ENCODE measurements at places on chromosomes 13 and 19. TPM values are rescaled to one million over a fixed set of nuclear protein-coding genes. Genes with fewer than 3 reads are reported as not detected.

GRCh38 chr13:24071423-24072075, 89.0 kb upstream of the SPATA13 start:
- DNase-seq: no peak

- DNase-seq: peak; percentile 4
Measured at GRCh38 chr13:67736646-67737420, 506.7 kb upstream of the PCDH9 start.

- peak; percentile 68 for DNase-seq
Measured at GRCh38 chr19:2332341-2333026, 4.0 kb downstream of the SPPL2B start.

GRCh38 chr19:37997911-37998344, 90.9 kb downstream of the SIPA1L3 start:
- DNase-seq: no peak

GRCh38 chr13:20157151-20157796, 3.6 kb downstream of the GJA3 start:
- no peak for DNase-seq

DNA sequence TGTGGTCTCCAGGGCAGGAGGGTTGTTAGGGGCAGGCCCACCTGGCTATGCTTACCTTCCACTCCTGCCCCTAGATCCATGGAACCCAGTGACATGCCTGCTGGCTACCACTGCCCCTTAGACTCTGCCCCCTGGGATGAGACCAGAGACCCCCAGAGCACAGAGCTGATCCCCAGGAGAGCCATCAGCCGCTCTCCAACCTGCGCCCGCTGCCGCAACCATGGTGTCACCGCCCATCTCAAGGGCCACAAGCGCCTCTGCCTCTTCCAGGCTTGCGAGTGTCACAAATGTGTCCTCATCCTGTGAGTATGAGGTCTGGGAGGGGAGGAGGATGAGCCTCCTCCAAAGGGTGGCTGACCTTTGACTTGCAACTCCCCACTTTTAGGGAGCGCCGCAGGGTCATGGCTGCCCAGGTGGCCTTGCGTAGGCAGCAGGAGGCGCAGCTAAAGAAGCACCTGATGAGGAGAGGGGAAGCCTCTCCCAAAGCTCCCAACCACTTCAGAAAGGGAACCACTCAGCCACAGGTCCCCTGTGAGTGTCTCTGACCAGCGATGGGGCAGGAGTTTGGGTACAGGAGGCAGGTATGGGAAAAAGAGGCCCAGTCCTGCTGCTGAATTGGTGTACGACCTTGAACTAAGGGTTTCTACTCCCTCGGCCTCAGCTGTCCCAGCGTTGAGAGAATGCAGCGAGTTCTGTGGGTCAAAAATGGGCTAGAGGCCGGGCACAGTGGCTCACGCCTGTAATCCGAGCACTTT, 2.7 kb downstream of the DMRTC2 start:
- DNase-seq: no peak

DNA sequence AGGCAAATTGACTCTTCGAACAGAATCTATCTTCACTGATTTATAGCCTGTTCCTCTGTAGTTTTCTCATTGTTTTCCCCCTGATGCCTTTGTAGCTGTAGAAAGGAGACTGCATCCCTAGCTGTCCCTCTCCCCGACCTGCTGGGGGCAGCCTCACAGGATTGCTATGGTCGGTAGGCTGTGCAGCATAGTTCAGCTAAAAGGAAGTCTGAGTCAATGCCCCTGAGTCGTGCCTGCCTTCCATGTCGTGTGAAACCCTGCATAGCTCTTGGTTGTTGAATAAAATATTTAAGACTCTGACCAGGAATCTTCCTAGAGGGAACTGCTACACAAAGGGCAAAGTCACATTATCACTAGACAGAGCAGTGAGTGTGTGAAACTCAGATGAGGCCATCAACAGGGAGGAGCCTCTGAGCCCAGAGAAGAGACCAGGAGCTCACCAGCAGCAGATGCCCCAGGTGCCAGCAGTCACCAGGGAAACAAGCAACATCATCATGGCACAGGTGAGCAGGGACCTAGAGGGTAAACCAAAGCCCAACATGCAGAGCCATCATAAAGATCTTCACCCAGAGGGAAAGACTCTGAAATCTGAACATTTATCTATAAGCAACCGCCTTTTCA, 108.4 kb upstream of the NBEA start:
- no peak for DNase-seq

- no peak for DNase-seq
Measured at GRCh38 chr19:14375582-14376291, 5.5 kb upstream of the ADGRE5 start.

GRCh38 chr19:45350477-45351058, 10.0 kb downstream of the KLC3 start:
- no peak for DNase-seq

DNA sequence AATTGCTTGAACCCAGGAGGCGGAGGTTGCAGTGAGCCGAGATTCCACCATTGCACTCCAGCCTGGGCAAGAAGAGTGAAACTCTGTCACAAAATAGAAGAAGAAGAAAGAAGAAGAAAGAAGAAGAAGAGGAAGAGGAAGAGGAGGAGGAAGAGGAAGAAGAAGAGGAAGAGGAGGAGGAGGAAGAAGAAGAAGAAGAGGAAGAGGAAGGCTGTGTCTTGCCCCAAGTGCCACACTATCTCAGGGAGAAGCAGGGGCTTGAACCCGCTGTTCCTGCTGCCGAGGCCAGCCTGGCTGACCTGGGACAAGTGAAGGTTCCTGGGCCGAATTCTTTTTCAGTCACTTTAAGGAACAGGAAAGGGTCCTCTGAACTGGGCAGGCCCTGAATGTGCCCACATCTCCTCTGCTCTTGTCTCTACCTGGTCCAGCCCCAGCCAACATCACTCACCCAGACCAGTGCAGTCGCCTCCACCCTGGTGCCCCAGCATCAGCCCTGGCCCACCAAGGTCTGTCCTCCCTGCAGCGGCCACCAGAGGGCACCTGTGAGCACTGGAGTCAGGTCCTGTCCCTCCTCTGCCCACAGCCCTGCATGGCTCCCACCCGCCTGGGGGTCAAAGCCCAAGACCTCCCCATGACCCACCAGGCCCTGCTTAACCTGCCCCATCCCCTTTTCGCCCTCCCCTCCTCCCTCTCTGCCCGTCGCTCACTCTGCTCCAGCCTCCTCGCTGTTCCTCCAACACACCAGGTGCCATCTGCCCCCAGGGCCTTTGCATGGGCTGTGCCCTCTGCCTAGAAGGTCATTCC, 20.0 kb downstream of the TICAM1 start:
- DNase-seq: peak; percentile 89

DNA sequence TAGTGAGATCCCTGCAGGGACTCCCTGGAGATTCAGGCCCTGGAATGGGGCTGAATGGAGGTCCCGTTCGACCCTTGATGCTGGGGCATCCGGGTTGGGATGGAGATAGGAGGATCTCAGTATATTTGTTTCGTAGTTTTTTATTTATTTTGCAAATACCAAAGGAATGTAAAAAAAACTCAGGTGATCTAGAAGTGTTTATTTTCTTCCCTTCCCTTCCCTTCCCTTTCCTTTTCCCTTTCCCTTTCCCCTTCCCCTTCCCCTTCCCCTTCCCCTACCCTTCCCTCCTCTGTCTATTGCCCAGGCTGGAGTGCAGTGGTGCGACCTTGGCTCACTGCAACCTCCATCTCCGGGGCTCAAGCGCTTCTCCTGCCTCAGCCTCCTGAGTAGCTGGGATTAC, 4.5 kb downstream of the GTPBP3 start:
- DNase-seq: no peak

GRCh38 chr19:48991873-48992580, 1.1 kb downstream of the GYS1 start:
- peak; percentile 63 for DNase-seq

GRCh38 chr19:17527326-17527725, 15.9 kb downstream of the PGLS start:
- DNase-seq: no peak

DNA sequence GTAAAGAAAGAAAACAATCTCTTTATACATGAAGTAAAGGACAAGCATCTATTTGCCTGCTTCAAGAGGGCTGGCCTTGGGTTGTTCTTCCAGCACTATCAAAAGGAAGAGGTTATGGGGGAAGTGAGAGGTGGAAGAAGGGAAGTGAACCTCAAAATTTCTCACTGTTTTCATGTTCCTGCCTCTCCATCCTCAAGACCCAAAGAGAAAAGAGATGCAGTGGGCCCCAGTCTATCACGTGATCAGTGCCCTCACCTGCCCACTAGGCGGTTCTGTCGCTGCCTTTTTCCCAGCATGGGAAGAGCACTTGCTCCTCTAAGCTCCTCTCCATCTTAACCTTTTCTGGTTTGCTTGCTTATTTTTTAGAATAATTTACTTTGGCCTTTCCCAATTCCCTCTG, 6.2 kb upstream of the USP12 start:
- DNase-seq: no peak

- DNase-seq: no peak
Measured at GRCh38 chr13:30388406-30389283, 33.6 kb upstream of the UBE2L5 start.

TNFSF11 gene
- 0.81 TPM for total RNA-seq

PNMA8B gene
- total RNA-seq: 0.21 TPM

ZNF90 gene
- total RNA-seq: 3.2 TPM

SULT2A1 gene
- total RNA-seq: not detected

TRAPPC5 gene
- 108 TPM for total RNA-seq

All from left colon (tissue), 2 donors.